Activated CD4-positive, alpha-beta T cell treated with anti-CD3 and anti-CD28 coated beads, Interleukin-2, amount 10 ng/mL, durations not matched to agents 24 days and 14 days (primary cell): ENCODE measurements at places on chromosomes 13 and 19. TPM values are rescaled to one million over a fixed set of nuclear protein-coding genes. Genes with fewer than 3 reads are reported as not detected.

ELAVL3 gene
- total RNA-seq: 0.71 TPM in 1 of 2 replicates, not detected in the other

GRCh38 chr13:105278943-105279381 is 1256.5 kb downstream of the EFNB2 start:
- DNase-seq: no peak
- H3K36me3 ChIP-seq: no peaks in the 10 kb centered on the region
- no peak overlapping the region for H3K27ac ChIP-seq
- no peak overlapping the region for H3K4me3 ChIP-seq

- no peak overlapping the region for H3K4me3 ChIP-seq
- H3K36me3 ChIP-seq: no peaks in the 10 kb centered on the region
- peak; percentile 32 for DNase-seq
- peaks cover 3% of the 10 kb centered on the region for H3K27me3 ChIP-seq
- H3K4me1 ChIP-seq: no peaks in the 10 kb centered on the region
Observed at GRCh38 chr19:30204721-30205120, 167.5 kb upstream of the ZNF536 start.

DNA sequence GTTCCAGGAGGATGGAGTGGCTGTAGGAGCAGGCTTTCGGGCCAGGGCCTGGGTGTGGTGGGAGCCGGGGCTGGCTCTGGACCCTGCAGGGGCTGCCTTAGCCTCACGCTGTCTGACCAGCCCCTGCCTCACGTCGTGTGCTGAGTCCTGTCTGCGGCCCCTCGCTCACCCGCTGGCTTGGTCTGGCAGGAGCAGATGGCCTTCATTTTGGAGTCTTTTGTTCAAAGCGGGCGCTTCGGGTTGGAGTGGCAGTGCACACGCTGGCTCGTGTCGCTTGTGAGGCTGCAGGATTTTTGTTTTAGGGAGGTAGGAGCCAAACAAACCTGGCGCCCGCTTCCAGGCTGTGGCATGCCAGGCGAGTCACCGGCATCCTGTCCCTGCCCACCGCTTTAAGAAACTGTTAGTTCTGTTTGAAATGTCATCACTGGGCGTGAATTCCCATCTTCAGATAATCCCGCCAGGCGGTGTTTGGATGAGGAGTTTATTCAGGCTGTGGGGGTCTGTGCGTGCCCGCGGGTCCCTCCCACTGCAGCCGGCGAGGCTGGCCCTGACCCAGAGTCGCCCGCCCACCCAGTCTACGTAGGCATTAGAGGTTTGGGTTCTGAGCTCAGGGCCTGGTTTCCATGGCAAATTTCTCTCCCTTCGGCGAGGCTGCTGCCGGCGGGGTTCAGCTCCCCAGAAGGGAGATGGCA is 89.8 kb downstream of the KDM4B start:
- no peak overlapping the region for H3K27ac ChIP-seq
- H3K36me3 ChIP-seq: peaks cover 55% of the 10 kb centered on the region
- H3K4me3 ChIP-seq: no peak overlapping the region
- H3K4me1 ChIP-seq: no peaks in the 10 kb centered on the region

- DNase-seq: no peak
- no peak within 1 kb of the TSS for H3K4me3 ChIP-seq
- no peaks in the 10 kb centered on the region for H3K36me3 ChIP-seq
- H3K27ac ChIP-seq: no peak within 1 kb of the TSS
- no peaks in the 10 kb centered on the region for H3K27me3 ChIP-seq
Observed at GRCh38 chr19:3483226-3483628, at the start of gene SMIM44. Gene SMIM44 (minus strand): TSS chr19:3483441. CDS start chr19:3483403, 38 bp downstream.

CNN1 gene
- not detected in 2 replicates for total RNA-seq

- no peak overlapping the region for H3K4me3 ChIP-seq
- peaks cover 9% of the 10 kb centered on the region for H3K4me1 ChIP-seq
- no peak overlapping the region for H3K27ac ChIP-seq
- H3K27me3 ChIP-seq: peaks cover 2% of the 10 kb centered on the region
- DNase-seq: no peak
Observed at GRCh38 chr13:111048387-111048786, 66.7 kb upstream of the ARHGEF7 start.
